ENCODE measurements at places on chromosomes 5 and 9.

GRCh38 chr5:57594436-57594835, 111.8 kb upstream of the ACTBL2 start:
- DNase-seq, result no peak

GRCh38 chr5:150060471-150060870, 25.9 kb downstream of the CSF1R start:
- no peak for DNase-seq

DNA sequence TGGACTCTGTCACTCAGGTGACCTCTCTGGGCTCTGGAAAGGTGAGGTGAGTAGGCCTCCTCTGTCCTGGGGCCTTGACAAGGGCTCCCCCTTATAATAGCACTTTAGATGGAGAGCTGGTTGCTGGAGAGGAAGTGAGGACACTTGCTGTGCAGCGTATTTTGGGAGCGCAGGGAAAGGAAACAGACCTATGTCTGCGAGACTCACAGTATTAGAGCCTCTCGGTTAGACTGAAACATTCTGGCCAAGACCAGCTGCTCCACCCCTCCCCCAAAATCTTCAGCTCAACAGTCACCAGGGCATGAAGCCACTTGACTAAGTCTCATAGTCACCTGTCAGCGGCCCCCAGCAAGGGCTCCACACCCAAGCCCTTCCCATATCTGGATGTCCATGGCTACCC, 213.6 kb downstream of the AGTPBP1 start:
- no peak for DNase-seq

GRCh38 chr5:138438724-138439476, at the start of gene REEP2:
REEP2 (plus strand) TSS chr5:138439057; CDS start chr5:138439209, 152 bp downstream.
- DNase-seq, result no peak

DNA sequence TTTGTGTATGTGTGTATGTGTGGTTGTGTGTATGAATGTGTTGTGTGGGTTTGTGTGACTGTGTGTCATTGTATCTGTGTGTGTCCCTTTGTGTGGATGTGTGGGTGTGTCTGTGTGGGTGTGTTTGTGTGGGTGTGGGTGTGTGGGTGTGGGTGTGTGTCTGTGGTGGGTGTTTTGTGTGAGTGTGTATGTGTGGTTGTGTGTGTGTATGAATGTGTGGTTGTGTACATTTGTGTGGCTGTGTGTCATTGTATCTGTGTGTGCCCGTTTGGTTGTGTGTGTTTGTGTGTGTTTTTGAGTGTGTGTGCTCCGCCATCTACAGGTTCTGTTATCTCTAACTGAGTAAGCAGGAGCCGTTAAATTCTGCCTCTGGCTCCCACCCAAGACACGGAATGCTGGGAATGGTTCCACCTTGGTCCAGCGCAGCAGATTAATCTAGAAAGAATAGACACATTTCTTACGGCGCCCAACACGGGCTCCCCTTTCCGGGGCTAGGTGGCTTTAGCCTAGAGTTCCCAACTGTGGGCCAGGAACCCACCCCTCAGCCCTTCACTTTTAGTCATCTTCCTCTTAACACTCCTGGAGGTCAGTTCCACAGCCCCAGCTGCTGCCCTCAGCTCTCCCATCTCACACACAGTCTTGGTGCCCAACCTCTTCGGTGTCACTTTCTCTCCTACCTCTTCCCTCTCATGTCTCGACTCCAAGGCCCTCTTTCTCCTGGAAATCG, 197.1 kb downstream of the TTLL11 start:
- DNase-seq, result no peak

DNA sequence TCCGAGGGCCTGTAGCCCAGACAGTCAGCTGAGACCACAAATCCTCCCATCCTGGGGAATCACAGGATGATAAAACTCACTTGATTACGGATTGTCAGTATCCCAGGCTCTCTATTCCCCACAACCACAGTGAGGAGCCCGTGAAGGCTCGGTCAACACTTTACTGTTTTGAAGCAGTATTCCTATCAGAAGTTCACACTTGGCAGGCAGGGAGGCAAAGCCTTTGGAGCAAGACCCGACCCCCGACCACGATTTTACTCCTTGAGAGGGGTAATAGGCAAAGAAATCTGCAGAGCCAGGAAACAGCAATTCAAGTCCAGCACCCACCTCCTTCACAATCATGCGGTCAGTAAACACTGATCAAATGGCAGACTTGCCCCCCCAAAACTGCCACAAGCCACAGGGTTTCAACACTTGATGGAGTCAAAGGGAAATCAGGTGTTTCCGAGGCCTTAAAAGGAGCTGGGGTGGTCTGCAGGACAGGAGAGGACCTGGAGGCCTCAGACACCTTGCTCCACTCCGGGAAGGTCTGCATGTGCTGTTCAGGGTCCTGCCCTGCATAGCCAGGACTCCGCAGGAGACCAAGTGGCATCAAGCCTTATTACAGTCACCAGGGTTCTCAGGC, 25.2 kb downstream of the BICD2 start:
- DNase-seq, result no peak

DNA sequence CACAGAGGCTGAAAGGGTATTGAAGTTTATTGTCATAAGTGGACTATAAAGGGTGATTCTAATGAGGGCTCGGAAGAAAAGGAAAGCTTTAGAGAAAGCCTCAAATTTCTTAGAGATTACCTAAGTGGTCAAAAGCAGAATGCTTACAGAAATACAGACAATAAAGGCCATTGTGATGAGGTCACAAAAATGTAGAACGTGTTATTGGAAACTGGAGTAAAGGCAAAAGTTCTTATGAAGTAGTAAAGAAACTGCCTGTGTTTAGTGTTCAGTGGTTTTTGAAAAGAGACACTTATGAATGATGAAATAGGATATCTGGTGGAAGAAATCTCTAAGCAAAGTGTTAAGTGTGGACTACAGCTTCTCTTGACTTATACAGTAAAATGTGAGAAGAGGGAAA, 726.9 kb downstream of the DNAH5 start:
- DNase-seq, result no peak

GRCh38 chr5:52476346-52476745, 311.4 kb upstream of the ITGA1 start:
- no peak for DNase-seq

GRCh38 chr5:159003045-159004030, 96.4 kb downstream of the EBF1 start:
- DNase-seq, result no peak

GRCh38 chr9:114149765-114150340, 5.5 kb upstream of the COL27A1 start:
- no peak for DNase-seq

- no peak for DNase-seq
Measured at GRCh38 chr5:83256091-83256780, 178.9 kb downstream of the XRCC4 start.

GRCh38 chr9:130128251-130128650, 44.0 kb upstream of the NCS1 start:
- DNase-seq, result peak; percentile 59

GRCh38 chr9:128809831-128810230, 8.5 kb upstream of the ENDOG start:
- DNase-seq, result no peak

GRCh38 chr5:69276422-69277174, 41.9 kb downstream of the CDK7 start:
- no peak for DNase-seq

DNA sequence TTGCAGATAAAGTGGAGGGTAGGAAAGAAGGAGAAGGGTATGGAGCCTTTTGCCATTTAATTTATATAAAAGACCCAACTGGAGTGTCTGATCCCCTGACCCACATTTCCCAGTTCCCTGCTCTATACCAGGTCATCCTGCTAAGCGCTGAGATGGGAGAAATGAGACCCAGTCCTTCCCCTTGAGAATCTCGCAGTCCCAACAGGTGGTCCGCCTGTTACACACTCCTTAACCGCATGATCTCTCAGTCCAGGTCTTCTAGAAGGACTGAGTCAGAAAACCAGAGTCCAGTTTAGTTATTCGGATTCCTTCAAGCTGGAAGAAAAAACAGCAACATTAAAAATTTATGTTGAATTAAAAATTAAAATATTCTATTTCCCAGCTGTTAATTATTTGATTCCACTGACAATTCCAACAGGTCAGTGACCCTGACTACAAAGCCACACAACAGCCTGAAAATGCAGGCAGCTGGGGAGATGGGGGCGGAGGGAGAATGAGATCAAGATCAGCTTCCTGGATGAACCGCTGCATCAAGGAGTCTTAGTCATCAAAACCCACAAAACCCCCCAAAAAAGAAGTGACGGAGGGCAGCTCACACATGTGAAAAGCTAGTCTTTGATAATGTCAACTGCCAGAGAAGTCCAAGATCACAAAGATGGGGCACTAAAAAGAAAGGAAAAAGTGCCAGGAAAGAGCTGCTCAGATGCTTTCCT, 44.0 kb downstream of the GGTA1 start:
- DNase-seq, result no peak

- no peak for DNase-seq
Measured at GRCh38 chr5:58450811-58451629, 8.9 kb downstream of the PLK2 start.

- DNase-seq, result no peak
Measured at GRCh38 chr9:36194326-36195000, 3.7 kb downstream of the CLTA start.

GRCh38 chr5:74056789-74057164, 430.8 kb downstream of the ARHGEF28 start:
- no peak for DNase-seq

DNA sequence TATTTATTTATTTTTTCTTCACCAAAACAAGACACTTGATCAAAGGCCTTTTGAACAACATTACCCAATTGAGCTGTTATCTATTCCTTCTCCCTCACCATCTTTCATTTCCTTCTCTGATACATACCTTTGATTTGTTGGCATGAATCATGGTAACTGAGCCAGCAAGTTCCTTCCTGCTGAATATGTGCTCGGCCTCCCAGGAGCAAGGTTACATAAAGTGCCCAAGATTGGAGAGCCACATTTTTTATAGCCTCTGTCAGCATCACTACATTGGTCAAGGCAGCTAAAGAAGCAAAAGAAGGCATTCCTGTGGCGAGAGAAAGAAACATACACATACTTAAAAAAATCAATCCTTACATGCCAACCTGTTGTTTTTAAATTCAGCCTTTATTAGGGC, 369.6 kb downstream of the CYLC2 start:
- no peak for DNase-seq

- DNase-seq, result peak; percentile 73
Measured at GRCh38 chr9:133133681-133134387, 12.8 kb upstream of the RALGDS start.

DNA sequence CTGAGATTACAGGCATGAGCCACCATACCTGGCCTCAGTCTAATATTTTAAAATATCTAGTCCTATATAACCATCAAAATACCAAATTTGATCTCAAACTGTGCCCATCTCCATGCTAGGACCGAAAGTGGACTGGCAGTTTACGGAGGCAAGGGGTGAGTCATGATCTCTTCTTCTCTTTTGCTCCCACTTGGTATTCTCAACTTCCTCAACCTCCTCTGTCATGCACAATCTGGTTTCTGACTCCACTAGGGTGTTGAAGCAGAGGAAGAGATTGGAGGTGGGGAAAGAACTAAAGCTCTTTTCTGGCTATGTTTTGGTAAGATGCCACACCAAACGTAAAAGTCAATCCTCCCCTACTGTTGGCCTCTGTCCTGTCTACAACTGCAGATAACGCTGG, 55.9 kb upstream of the CEMIP2 start:
- DNase-seq, result no peak

DNA sequence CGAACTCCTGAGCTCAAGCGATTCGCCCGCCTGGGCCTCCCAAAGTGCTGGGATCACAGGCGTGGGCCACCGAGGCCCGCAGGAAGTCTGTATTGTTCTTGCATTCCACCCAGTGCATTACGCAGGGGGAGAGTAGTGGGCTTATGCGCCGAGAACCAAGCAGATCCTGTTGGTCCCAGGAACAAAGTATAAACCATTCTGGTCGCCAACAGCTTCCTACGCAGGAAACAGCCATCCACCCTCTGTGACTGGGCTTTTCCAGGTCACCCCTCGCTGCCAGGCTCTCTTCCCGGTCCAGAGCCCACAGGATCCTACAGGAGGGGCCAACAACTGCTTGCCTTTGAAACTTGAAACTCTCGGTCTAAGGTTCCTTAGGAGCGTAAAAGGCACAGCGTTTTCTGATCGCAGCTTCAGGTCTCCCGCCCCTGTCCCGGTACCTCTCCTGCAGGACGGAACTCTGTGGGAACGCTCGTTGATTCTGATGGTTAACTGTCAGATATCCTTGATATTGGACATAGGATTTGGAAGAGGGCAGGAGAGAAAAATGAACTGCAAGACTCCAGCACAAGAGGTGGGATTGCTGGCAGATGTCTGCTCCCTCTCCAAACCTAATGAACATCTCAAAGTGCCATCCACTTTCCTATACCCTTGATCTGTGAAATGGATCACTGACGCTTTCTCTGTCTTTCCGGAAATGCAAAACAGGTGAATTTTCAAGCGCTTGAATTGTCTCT, 4.2 kb upstream of the ANXA2R start:
- no peak for DNase-seq

GRCh38 chr5:141528291-141528984, 39.6 kb downstream of the PCDHGC5 start:
- no peak for DNase-seq

DNA sequence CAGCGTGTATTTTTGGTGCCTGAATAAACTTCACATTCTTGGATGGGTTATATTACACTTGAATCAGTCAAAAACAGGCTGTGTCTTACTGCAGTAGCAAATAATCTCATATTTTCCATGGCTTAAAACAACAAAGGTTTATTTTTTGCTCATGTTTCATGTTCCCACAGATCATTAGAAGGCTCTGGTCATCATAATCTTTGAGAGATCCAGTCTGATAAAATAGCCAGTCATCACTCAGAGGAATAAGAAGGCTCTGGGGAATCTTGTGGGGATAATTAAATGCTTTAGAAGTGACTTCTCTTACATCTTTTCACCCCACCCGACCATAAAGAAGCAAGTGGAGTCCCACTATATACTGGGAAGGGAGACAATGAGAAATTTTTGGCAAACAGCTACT, 417.7 kb downstream of the PSAT1 start:
- no peak for DNase-seq

GRCh38 chr5:78895616-78896015, 89.5 kb downstream of the ARSB start:
- no peak for DNase-seq

DNA sequence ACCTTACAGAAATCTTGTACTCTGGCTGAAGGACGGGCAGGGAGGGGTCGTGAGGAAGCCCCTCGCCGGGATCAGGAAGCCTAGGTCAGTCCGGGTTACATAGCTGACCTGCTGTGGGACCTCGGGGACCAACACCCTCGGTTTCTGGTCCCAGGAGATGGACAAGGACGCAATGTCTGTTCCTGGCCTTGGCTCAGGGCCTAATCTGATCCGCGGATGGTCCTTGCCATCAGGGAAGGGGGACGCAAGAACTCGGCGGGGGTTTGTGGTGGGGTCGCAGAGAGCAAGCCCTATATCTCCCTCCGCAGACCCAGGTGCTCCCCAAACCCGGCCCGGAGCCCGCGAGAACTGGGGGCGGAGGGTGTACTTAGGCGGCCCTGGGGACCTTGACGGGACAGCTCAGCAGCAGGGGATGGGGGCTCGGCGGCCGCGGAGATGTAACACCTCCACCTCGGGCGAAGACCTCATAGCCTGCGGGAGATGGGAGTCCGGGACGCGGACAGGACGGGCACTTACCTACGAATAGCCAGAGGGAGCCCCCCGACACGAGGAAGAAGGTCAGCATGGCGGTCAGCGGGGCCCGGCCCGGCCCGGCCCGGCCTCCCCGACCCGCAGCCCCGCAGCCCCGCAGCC, 353 bp downstream of the ACSL6 start:
- no peak for DNase-seq

All from stimulated activated CD8-positive, alpha-beta memory T cell treated with anti-CD3 and anti-CD28 coated beads, Interleukin-7, amount 100 ng/mL, for 1 hour (primary cell).